ENCODE measurements at places on chromosomes 5 and 9.

- no peak for DNase-seq
Observed at GRCh38 chr5:181133083-181133482, 2.1 kb upstream of the OR2V1 start.

GRCh38 chr5:1551426-1552301 lies 27.9 kb upstream of the LPCAT1 start:
- no peak for DNase-seq

DNA sequence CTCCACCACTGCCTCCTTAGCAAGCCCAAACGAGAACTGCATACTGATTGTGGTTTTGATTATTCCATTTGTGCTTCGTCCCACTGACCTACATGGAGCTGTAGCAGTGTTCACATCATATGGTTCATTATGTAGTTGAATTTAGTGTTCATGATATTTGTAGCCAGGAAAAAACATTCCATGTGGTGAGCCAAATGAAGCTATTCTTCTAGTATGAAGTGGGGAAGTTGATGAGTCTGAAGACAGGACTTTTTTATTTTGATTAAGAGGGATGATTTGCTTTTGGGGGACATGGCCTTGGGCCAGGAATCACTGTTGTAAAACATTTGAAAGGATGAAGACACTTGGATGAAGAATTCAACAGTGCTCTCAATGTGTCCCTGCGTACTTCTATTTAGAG lies 192.9 kb upstream of the SLC27A6 start:
- peak; percentile 33 for DNase-seq

- DNase-seq: peak; percentile 13
Observed at GRCh38 chr5:135332519-135333150, 66.4 kb downstream of the MACROH2A1 start.

DNA sequence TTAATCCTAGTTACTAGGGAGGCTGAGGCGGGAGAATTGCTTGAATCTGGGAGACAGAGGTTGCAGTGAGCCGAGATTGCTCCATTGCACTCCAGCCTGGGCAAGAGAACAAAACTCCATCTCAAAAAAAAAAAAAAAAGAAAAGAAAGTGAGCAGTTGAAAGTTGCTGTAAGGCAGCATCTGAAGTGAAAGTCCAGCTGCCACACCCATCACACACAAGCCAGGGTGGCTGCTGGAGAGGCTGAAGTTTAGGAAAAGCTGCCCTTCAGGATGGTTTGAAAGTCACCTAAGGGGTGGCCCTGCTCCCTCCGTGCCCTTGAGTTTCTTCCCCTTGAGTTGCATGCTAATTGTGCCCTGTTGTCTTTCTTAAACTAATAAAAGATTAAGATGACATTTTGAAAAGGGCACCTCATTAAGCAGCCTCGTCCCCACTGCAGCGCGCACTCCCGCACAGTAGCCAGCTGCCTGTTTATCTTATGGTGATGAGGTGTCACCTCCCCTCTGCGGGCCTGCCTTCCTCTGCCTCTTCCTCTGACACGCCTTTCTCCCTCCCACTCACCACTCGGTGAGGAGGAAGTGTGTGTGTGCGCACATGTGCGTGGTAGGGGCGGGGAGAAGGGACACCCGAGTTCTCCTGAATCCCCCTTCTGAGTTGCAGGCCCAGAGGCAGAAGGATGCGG lies 104.2 kb upstream of the PANK3 start:
- no peak for DNase-seq

DNA sequence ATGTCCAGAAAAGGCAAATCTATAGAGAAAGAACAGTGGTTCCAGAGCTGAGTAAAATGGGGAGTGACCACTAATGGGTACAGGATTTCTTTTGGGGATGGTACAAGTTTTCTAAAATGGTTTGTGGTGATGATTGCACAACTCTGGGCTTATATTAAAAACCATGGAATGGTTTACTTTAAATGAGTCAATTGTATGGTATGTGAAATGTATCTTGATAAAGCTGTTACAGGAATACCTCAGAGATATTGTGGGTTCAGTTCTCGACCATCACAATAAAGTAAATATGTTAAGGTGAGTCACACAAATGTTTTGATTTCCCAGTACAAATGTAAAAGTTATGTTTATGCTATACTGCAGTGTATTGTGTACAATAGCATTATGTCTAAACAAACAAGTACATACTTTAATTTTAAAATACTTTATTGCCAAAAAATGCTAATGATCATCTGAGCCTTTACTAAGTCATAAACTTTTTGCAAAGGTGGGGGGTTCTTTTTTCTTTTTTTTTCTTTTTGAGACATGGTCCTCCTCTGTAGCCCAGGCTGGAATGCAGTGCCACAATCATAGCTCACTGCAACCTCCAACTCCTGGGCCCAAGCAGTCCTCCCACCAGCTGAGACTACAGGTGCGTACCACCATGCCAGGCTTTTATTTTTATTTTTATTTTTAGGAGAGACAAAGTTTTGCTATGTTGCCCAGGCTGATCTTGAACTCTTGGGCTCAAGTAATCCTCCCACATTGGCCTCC lies 65.9 kb downstream of the SHOC1 start:
- DNase-seq: peak; percentile 93

DNA sequence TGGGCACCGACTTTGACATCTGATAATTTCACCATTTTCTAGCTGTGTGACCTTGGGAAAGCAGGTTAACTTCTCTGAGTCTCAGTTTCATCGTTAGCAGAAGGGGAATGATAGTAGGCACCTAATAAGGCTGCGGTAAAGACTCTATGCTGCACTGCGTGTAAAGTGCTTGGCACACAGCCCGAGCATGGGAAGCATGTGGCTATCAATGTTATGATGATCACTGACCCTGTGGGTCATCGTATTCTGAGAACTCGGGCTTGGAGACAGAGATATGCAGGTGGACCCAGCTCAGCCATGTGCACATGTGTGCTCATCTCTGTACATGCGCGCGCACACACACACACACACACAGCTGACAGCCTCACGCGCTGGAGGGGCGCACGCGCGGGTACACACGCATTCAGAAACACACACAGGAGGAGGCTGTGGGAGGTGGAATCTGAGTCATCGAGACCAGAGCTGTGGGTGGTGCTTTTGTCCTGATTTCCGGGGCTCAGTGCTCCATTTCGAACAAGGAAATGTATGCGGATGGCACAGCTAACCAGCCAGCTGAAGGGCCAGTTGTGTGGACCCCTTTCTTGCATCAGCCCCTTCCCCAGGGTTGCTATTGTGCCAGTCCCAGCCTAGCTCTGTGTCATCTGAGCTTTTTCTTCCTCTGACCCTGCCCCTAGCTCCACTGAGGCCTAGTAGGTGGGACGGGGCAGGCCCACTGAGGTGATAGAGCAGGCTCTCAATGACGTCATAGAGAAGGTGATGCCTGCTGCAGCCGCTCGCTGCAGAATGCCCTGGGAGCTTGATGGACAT lies 11.1 kb upstream of the ARAP3 start:
- no peak for DNase-seq

GRCh38 chr9:25814023-25814422 lies 135.8 kb upstream of the TUSC1 start:
- no peak for DNase-seq

DNA sequence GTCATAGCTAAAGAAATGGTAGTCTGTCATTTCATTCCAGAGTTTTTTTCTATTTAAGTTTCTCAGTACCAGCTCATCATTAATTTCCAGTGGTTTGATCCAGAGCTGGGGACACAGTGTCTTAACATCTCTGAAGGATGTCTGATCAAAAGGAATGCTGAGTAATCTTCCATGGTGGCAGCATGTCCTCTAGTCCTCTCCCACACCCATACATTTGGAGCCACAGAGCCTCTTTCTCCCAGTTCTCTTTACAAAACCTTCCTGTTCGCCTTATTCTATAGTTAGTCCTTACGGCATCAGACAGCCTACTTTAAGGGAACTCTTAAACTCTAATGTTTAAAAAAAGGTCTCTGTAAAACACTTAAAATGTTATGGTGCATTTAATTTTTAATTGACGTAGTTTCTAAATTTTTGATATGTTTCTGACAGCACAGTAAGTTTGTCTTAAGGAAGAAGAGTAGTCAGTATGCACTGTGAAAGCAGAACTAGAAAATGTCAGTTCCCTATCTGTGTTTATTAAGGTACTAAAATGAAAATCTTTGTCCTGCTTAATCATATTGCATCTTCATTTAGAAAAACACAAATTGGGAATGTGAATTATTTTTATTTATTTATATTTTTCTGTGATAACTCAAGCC lies 96.8 kb downstream of the INIP start:
- no peak for DNase-seq

DNA sequence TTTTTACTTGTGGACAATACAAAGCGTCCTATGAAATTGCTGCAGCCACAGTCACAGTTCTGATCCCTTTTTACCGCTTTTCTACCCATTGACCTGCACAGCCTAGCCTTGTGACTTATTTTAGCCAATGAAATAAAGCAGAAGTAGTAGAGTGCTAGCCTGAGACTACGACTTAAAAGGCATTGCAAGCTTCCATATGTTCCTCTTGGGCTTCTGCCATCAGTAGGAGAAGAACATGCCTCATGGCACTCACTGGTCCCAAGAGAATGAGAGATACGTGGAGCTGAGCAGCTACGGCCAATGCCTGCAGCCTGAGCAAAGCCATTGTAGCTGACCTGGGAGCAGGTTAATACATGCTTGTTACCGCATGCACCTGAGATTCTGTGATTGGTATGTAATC lies 416.6 kb upstream of the CLINT1 start:
- no peak for DNase-seq

DNA sequence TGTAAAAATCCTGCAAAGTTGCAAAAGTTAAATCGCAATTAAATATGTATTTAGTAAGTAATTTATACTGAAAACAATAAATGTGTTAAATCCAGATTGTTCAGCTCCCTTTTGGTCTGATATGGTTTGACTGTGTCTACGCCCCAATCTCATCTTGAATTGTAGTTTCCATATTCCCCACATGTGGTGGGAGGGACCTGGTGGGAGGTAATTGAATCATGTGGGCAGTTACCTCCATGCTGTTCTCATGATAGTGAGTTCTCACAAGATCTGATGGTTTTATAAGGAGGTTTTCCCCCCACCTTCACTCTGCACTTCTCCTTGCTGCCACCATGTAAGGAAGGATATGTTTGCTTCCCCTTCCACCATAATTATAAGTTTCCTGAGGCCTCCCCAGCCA lies 140.0 kb downstream of the CDH6 start:
- DNase-seq: no peak

GRCh38 chr5:12246036-12246435 lies 341.8 kb upstream of the CTNND2 start:
- no peak for DNase-seq
